ENCODE measurements at places on chromosomes 11 and 22.
A peak's percentile ranks its signal among the peaks of the same experiment; 100 is the strongest.

DNA sequence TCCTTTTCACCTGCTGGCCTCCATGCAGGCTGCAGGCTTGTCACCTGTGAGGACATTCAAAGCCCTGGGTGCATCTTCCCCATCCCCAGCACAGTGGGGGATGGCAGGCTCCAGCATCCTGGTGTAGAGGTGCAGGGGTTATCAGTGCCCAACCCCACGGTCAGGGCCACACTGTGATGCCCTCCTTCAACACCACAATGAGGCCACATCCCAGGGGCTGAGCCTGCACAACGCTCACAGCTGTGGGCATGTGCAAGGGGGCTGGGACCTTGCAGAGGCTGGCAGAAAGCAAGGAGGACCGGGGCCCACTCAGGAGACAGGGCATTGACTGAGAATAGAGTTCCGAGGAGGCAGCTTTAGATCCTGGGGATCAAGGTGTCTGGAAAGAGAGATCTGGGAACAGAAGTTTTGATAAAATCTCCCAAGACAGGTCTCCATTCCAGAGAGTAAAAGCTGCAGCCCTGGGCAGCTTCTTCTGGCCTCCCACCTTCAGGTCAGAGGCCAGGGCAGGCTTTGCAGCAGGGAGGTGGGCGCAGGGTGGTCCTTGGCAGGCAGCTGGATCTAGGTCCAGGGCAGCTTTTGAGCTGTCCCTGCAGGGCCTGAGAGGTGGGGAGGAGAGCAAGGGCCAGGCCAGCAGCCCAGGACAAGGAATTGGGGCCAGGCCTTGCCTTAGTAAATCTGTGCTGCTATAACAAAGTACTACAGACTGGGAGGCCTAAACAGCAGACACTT is 250.8 kb upstream of the B3GAT1 start:
- DNase-seq: no peak

GRCh38 chr11:59669611-59670009 is 773 bp upstream of the PATL1 start:
- no peak for DNase-seq

DNA sequence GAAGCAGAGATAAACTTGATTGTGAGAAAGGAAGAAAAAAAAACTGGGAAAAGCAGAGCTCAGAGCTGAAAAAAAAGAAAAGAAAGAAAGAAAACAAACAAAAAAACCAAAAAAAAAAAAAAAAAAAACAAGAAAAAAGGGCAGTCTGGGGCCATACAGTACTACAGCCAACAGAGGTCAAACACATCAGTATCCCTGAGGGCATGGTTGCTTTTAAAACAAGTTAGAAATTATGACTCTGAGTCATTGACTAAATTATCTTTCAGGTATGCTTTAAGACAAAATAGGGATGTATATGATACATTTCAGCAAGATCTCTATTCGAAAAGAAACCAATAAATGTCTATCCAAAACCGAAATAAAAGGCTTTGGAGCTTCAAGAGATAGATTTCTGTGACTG is 37.1 kb upstream of the TLCD5 start:
- no peak for DNase-seq

- DNase-seq: no peak
Observed at GRCh38 chr11:122791411-122791810, 46.9 kb upstream of the CRTAM start.

DNA sequence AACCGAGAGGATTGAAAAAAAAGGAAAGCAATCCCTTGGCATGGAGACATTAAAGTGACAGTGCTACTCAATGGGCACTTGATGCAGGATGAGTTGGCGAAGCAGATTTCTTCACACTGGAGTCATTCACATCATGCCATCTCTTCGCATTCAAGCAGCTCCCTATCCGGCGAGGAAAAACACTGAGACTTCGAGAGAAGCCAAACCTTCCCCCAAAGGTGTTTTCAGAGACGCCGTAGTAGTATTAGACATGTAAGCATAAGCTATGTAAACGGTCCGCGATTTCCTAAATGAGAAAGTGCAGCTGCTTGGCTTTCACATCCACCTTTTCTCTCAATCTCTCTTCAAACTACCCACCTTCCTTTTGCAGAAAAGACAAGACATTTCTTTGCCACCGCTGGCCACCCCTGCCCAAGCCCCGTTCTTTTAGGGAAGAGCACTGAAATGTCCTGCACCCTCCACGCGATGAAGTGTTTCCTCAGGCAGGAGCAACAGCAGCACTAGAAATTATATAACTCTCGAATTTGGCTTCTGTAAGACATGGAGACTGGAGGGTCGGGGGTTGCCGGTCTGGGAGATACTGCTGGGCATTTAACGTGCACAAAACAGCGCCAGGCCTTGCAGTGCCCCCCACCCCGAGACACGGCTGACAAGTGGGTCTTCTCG is at the start of gene DLG2:
Gene DLG2, minus strand, starts transcription at position 13 of the 666 bp plus-strand sequence.
- no peak for DNase-seq

DNA sequence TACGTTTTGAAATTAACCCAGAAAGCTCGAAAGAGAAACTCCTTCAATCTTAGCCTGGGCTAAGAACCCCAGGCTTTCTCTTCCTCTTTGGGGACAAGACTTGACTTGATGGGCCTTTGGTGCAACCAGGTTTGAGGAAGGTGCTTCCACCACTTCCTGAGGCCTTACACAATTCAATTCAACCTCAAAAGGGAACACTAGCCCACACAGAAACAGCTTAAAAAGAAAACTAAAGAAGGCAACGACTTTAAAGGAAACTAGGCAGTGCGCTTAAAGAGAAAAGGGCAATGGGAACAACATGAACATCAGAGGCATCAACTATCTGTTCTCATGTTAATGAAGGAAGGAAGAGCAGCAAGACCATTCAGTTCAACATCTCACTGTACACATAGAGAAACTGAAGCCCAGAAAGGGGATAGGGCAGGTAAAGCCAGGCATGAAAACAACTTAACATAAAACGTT is 24.8 kb downstream of the PAK1 start:
- DNase-seq: peak; percentile 51

DNA sequence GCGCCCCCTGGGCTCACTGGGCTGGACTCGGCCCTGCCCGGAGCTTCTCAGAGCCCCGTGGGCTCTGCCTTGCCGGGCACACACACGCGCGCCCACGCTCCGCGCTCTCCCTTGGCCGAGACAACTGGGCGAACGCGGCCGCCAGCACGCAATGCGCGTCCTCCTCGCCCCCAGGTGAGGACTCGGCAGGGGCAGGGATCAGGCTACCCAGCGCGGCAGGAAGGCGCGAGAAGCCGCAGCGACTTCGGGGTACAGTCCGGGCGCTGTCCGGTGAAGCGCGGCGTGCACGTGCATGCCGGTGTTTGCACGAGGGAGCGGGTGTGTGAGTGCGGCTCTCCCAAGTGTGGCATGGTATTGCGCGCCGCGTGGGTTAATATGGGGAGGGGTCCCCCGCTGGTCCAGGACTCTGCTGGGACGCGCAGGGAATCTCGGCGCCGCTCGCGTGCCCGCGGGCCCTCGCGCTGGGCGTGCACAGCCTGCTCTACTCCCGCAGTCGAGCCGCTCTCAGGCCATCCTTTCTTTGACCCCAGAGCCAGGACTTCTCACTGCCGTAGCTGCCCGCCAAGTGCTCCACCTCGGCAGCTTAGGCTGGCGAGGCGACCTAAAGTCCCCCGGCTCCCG is 5.4 kb downstream of the WNT7B start:
- no peak for DNase-seq

DNA sequence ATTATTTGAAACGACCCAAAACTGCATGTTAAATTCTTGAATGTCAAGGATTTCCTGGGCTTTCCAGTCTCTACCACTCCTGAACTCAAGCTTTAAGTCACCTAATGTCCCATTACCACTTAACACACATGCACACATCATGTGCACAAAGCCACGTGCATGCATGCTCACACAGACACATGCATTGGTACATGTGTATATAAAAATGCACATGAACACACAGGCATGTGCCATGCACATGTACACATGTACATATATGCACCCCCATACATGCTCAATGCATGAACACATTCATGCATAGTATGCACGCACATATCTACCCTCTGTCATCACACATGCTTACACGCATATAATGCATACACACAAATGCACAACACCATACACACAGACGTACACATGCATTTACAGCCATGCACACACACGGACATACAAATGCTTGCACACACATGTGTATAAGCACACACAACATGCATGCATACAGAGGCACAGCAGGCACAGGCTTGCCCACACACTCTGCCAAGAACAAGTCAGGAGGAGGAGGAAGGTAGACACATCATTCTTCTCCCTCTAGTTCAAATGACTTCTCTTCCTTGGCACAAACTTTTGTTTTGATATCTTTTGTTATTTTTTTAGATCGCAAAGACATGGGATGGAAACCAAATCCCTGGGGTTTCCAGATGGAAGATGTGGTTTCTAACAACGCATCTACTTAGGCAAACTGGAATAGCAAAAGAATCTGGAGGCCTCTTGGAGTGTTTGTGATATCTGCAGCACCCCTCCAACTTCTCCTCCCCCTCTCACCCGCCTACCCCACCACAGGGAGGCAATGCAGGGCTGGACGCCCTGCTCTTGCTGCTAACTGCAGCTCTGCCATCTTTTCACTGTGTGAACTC is 24.6 kb downstream of the RASD2 start:
- DNase-seq: no peak

DNA sequence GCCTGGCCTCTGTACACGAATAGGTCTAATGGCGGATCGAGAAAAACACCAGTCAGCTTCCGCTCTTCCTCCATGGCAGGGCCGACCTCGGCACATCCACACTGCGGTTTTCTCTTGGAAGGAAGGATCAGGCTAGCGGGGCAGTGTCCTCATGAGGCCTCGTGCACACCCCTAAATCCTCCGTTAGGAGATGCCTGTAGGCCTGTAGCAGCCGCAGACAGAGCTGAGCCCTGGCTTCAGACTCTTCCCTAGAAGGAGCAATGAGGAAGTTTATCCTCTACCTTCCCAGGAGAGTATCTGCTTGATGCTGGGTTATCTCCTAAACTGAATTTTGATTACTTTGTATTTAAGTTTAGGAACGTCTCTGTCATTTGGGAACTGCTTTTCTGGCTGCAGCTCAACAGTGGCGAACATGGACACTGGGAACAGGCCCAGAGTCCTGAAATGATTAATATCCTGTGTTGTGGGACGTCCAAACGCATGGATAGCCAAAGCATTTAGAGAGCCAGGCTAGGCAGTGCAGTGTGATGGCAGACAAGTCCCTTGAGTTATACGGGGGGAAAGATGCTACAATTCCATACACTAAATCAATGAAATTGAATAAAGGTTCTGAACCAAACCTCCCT is 16.5 kb upstream of the BMAL1 start:
- no peak for DNase-seq

GRCh38 chr11:80698637-80699036 is 1257.8 kb upstream of the TENM4 start:
- no peak for DNase-seq

DNA sequence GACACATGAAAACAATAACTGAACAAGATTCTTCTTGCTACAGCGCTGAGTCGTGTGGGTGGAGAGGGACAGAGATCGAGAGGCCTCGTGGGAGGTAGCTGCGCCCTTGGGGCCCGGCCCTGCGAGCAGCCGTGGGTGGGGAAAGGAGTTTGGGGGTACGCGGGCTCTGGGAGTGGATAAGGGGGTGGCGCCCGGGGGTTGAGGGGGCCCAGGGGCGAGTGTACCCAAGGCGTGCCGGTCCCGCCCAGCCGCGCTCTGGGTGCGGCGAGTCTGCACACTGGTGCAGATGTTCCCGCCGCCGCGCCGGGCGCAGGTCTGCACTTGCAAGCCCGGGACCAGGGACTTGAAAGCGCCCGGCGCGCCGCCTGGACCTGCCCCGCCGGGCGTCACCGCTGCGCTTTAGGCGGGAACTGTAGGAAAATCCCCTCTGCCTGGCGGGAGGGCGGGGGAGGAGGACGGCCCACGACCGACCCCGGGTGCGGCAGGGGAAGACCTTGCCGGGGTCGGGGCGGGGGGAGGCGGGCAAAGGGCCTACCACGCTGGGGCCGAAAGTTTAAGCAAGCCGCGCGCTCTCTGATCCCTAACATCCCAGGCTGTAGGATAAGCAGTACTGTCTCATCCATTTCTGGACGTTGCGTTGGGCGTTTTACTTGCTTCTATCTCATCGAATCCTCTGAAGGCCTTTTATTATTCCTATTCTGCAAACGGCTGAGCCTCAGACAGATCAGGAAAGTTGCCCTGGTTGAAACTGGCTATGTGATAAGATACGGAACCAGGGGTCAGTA is 1.4 kb upstream of the KREMEN1 start:
- peak; percentile 65 for DNase-seq

- DNase-seq: no peak
Observed at GRCh38 chr11:115396533-115396932, 107.7 kb downstream of the CADM1 start.

GRCh38 chr22:37633089-37633624 is 6.3 kb upstream of the SH3BP1 start:
- DNase-seq: peak; percentile 80

- no peak for DNase-seq
Observed at GRCh38 chr22:45503050-45503815, 550 bp downstream of the FBLN1 start.

DNA sequence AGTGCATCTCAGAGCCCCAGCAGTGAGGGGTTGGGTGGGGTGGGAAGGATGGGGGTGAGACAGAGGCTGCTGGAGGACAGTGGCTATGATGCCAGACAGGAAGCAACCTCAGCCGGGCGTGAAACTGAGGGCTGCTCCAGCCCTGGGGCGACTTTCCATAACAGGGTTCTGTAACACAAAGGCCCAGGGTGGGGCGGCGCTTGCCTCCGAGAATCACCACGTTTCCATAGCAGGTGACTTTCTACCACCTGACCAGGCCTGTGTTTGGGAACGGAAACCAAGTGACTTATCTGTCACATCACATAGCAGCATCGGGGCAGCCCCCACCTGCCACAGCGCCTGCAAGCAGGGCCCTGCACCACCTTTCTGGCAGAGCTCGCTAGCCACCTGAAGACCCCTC is 85.8 kb downstream of the TRMU start:
- peak; percentile 44 for DNase-seq

- no peak for DNase-seq
Observed at GRCh38 chr11:31768749-31769640, 42.1 kb downstream of the PAX6 start.

DNA sequence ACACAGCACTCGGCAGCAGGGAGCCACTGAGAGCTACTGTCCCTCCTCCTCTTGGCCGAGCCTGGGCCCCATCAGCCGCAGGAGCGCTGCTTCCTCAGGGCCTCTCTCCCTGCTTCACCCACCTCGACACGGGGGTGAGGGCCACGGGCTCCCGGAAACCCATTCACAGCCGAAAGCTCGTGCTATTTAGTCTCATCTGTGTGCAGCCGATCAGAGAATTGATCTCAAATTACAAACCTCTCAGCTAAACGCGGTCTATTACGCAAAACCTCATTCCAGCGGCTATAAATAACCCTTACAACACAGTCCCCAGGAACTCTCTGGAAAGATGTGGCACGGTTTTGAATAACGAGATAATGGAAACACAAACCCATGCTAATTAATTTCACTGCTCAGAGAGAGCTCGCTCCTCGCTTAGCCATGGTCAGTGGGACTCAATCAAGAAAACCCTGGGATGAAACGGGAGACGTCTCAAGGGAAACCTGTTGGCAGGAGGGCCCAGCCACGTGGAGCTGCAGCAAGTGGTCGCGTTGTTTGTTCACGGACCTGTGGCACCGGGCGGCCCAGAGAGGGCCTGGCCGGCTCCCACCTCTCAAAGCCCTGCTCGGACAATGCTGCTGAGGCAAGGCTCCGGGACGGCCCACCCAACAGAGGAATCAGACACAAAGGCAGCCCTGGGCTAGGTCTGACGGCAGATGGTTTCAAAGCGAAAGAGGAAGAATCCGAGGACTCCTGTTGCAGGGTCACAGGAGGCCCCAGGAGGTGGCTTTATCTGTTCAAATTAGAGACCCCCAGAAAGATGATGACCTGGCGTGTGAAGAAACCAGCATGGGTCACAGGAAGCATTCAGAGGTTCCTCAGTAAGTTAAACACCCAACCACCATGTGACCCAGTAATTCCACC is 210.5 kb downstream of the CTTN start:
- DNase-seq: no peak

GRCh38 chr11:93858121-93858775 is 7.8 kb upstream of the VSTM5 start:
- DNase-seq: no peak

Data from GM06990 (cell line).